ENCODE measurements at places on chromosomes 3 and 15. TPM values are rescaled to one million over a fixed set of nuclear protein-coding genes. Genes with fewer than 3 reads are reported as not detected.

The RETNLB gene
- total RNA-seq = 103 TPM

The ZNF280D gene
- 81.1 TPM for total RNA-seq

The GASK1A gene
- total RNA-seq = 23.6 TPM

DNA sequence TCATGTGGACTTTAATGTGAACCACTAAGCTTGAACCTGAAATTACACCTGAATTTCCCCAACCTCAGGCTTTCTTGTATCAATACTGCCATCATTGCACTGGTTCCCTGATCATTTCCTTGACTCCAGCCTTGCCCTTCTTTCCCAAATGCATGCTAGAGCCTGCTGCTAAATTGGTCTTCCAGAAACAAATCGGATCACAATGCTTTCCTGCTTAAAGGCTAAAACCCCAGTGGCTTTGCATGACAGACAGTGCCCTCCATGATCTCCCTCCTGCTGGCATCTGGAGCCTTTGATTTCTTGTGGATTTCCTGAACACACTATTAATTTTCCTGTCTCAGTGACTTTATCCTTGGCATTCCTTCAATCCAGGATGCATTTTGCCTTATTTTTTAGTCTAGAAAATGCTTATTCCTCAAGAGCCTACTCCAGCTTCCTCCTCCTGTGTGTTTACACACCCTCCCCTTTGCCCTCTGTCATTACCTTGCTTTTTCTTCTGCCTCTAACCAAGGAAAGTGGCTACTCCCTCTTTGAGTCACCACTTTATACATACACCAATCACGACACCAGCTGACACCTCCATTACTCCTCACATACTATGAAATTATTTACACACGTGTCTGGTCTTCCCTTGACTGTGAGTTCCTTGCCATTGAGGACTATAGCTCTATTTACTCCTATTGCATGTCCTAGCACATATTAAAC lies 214.6 kb downstream of the KCNAB1 start:
- no peak for DNase-seq

DNA sequence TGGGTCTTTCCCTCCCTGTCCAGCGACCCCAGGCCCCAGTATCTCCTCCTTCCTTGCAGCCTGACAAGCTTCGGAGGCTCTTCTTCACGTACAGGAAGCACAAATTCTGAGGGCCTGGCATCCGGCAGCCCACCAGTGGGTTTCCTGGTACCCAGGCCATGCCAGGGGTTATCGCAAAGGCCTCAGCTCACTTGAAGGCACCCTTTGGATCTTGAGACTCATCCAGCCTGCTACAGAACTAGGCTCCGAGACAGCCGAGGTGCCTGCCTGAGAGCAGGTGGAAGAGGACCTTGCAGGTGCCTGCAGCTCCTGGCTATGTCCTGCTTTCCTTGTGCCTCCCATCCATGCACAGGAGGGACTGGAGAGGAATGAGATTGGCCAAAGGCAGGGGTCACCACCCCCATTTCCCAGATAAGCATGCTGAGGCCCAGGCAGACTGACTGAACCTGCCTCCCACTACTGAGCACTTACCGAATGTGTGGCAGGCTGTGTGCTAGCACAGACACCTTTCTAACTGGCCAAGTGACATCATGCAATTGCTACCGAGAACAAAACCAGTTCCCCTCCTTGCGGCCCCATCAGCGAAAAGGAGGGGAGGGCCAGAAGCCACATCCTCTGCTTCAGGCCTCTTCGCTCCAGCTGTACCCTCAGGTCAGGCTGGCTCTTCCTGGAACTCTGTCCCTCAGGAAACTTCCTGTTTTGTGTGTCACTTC lies 11.2 kb downstream of the SH2D7 start:
- DNase-seq = peak; percentile 68

GRCh38 chr3:172354931-172355499 lies 93.2 kb downstream of the GHSR start:
- DNase-seq = no peak

All from stomach (tissue), 19 donors.